Epithelial cell of esophagus (primary cell): ENCODE measurements at places on chromosomes 11 and 22.

DNA sequence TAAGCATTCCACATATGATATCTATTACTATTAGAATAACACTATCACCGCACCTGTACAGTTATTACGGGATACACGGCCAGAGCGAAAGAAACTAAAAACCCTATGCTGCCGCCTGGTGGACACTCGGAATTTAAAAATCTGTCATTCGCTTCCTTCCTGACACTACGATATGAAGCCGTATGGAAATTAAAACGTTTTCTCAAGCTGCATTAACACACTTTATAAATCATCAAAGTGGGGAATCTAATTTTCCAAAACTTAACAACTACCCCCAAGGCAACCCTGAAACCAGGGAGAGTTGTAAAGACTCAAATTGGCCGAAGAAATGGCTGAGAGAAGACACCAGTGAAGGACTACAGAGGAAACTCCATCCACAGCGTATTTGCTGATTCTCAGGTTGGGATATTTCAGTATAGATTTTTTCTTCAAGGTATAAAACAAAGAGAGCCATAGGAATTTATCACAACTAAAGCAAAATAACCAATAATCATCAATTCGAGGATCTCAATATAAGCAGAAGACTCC is 1.4 kb downstream of the CCDC73 start:
- peak; percentile 57 for DNase-seq

GRCh38 chr11:94023856-94024255 is 2.7 kb downstream of the HEPHL1 start:
- DNase-seq = no peak

GRCh38 chr11:47271961-47272661 is 2.2 kb downstream of the MADD start:
- no peak for DNase-seq

DNA sequence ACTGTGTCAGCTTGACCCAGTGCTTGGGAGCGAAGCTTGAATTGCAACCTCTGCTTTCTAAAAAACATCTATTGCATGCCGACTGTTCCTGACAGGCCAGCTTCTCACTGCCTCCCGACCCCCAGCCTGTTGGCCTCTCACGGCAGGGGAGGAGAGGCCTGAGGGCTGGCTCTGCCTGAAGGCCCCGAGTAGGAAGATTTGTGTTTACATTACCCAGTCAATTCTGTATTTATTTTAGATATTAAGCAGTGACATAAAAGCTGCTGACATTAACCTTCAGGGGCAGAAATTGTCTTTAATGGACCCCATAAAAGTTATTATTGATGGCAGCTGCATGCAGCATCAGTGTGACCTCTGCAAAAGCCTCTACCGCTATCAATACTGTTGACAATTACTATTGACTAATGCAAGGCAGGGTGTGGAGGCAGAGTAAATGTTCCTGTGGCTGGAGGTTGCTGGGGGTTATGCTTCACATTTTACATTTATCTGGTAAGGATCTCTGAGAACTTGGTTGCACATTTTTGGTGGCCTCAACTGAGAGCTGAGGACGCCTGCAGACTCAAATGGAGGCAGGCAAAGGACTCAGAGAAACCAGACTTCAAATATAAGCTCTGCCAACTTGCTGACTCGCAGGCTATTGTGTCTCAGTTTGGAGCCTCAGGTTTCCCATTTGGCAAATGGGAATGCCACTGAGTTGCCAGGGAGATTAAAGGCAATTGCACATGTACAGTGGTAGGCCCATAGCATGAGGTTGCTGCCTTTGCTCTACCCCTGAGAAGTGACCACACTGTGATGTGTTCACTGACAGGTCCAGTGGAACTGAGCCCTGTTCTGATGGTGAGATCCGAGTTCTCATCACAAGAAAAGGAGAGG is 380.5 kb downstream of the TENM4 start:
- DNase-seq = peak; percentile 22

- no peak for DNase-seq
Observed at GRCh38 chr11:299081-299891, at the start of gene IFITM5. TSS of gene IFITM5 (minus strand) at chr11:299526. CDS start at chr11:299490, 36 bp downstream.

DNA sequence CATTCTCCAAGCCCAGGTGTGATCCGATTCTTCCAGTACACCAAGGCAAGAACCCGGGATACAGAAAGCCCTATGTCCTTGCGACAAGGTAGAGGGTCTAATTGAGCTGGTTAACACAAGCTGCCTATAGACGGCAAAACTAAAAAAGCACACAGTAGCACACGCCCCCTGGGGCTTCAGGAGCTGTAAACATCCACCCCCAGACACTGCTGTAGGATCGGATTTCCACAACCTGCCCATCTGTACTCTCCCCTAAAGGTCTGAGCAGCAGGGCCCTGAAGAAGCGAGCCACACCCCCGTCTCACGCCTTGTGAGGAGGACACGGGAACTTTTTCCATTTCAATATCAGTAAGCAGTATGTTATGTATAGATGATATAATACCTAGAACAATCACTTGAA is 624.7 kb downstream of the BUD13 start:
- DNase-seq = no peak

DNA sequence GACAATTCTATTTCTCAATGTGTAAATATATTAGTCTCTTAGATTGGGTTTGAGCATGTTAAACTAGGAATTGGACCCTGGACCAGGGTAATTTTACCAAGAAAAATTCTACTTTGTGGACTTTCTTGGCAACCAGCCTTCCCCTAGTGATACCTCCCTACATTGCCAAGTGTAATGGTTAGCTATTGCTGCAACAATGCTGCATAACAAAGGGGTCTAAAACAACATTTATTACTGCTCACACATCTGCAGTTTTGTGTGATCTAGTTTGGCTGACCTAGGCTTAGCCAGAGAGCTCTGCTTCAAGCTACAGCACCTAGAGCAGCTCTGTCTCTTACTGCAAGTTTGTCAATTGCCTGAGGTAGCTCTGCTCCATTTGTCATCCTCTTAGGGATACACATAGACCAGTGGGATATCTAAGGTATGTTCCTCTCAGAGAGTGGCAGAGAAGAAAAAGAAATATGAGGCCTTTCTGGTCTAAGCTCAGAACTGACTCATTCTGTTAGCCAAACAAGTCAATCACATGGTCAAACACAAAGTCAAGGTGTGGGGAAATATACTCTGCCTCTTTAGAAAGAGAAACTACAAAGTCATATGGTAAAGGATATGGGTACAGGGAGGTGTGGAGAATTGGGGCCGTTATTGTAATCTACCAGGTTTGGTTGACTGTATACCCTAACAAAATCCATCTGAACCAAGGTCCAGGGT is 2.0 kb upstream of the LAYN start:
- peak; percentile 84 for DNase-seq

GRCh38 chr22:45162531-45162930 is 1.2 kb upstream of the NUP50 start:
- DNase-seq = peak; percentile 34

DNA sequence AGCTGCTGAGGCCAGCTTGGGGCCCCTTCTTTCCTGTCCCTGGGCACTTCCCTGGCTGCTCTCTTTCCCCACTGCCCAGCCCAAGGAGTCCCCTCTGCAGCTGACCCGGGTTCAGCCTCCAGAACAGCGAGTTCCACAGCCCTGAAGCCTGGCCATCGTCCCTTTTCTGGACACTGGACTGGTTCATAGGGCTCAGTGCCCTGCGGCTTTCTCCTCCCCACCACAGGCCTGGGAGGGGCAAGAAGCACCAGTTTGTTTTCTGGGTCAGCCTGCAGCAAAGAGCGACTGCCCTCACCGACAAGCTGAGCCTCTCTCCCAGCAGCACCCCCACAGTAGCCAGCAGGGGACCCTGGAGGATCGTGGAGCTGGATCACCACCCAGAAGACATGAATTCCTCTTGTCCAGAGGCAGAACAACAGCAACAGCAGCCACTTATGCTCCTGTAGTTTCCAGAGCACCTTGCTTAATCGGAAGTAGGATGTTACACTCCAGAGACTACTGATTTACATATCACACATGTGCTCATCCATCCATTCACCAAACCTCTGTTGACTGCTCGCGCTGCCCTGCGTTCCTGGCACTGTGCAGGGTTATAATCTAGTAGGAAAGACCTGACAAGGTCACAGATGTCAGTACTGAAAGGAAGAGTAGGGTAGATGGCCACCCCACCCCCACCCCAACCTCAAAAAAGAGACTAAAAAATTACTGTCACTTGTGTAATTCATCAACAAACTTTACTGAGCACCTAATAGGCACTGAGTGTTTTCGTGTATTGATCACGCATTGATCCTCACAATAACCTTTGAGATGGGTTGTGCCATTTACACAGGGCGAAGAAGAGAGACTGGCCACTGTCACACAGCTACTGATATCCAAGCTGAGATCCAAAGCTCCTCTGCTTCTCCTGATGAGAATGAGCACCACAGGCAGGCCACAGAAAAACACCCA is 13.0 kb upstream of the CXCR5 start:
- no peak for DNase-seq

DNA sequence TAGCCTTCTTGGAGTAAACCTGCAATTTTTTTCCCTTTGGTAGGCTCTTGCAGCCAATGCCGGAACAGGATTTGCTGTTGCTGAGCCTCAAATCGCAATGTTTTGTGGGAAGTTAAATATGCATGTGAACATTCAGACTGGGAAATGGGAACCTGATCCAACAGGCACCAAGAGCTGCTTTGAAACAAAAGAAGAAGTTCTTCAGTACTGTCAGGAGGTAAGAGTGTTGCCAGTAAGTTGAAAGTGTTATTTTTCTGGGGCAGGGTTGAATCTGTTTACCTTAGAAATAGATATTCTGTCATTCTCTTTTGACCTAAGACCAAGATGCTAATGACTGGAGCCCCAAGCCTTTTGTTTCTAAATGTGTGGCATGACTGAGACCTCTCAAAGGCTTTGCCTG is 39.7 kb downstream of the APLP2 start:
- DNase-seq = no peak

- no peak for DNase-seq
Observed at GRCh38 chr11:34891611-34892010, 24.6 kb downstream of the APIP start.

GRCh38 chr11:35678975-35679374 is 16.4 kb downstream of the TRIM44 start:
- DNase-seq = no peak

DNA sequence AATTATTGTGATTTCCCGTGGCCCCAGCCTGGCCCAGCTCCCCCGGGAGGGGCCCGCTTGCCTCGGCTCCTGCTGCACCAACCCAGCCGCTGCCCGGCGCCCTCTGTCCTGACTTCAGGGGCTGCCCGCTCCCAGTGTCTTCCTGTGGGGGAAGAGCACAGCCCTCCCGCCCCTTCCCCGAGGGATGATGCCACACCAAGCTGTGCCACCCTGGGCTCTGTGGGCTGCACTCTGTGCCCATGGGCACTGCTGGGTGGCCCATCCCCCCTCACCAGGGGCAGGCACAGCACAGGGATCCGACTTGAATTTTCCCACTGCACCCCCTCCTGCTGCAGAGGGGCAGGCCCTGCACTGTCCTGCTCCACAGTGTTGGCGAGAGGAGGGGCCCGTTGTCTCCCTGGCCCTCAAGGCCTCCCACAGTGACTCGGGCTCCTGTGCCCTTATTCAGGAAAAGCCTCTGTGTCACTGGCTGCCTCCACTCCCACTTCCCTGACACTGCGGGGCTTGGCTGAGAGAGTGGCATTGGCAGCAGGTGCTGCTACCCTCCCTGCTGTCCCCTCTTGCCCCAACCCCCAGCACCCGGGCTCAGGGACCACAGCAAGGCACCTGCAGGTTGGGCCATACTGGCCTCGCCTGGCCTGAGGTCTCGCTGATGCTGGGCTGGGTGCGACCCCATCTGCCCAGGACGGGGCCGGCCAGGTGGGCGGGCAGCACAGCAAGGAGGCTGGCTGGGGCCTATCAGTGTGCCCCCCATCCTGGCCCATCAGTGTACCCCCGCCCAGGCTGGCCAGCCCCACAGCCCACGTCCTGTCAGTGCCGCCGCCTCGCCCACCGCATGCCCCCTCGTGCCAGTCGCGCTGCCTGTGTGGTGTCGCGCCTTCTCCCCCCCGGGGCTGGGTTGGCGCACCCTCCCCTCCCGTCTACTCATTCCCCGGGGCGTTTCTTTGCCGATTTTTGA is 3.3 kb upstream of the ANKRD13D start:
- no peak for DNase-seq

GRCh38 chr11:34239465-34240149 is 118.2 kb downstream of the ABTB2 start:
- DNase-seq = no peak

GRCh38 chr11:114050258-114050927 is 9.1 kb upstream of the ZBTB16 start:
- no peak for DNase-seq

DNA sequence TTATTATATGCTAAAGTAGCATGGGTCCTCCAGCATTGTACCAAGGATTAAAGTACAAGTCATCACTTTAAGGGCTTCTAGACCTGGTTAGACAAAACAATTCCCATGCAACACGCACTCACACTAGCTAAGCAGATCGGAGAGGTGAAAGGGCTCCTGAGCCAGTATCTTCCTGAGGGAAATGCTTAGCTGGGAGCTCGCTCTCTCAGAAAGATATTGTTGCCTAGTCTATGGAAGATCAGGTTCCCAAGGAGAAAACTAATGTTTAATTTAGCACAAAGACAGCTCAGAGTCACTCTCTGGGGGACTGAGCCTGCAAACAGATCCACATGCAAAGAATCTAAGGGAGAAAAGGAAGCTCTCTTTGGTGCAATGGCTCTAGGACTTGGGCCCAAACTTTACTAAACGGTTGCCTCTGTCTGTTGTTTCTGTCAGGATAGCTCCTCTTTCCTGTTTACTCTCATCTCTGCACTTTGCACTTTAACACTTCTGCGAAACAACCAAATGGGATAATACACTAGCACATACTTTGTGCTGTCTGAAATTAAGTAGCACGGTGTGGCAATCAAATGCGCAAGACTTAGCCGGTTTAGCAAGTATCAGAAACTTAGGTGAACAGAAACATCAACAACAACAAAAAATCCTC is 10.7 kb downstream of the MAML2 start:
- DNase-seq = peak; percentile 53

- no peak for DNase-seq
Observed at GRCh38 chr11:19879307-19880087, 166.9 kb downstream of the NAV2 start.

- DNase-seq = no peak
Observed at GRCh38 chr11:13965337-13965736, 2.8 kb downstream of the SPON1 start.

- DNase-seq = peak; percentile 98
Observed at GRCh38 chr11:35629914-35630313, 11.7 kb downstream of the FJX1 start.

DNA sequence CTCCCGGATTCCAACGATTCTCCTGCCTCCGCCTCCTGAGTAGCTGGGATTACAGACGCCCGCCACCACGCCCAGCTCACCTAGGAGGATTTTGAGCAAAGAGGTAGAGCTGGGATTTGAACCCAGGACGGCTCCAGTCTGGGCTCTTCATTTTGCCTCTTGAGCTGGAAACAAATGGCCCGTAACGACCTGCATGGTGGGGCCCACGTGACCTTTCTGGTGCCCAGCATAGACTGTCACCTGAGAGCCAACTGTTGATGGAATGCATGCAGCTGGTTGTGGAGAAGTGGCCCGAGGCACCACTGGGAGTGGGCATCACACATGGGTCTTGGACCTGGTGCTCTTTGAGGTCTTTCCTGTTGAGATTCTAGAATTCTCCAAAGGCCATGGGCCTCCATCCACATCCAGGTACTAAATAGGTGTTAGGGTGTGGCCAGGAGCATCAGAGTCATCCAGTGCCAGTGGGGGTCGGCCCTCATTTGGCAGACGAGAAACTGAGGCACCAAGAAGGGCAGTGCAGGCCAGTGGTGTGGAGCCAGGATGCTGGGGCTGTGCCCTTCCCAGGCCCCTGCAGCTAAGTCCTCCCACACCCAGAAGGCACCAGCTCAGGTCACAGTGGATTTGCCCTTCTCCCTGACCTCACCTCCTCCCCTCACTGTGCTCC is 3.9 kb downstream of the ATF4 start:
- no peak for DNase-seq

GRCh38 chr11:121152764-121153163 is 51.7 kb downstream of the TECTA start:
- DNase-seq = no peak
